ENCODE measurements at places on chromosomes 2 and 18.

GRCh38 chr2:84827978-84828575 is 52.8 kb downstream of the TRABD2A start:
- no peak for DNase-seq

DNA sequence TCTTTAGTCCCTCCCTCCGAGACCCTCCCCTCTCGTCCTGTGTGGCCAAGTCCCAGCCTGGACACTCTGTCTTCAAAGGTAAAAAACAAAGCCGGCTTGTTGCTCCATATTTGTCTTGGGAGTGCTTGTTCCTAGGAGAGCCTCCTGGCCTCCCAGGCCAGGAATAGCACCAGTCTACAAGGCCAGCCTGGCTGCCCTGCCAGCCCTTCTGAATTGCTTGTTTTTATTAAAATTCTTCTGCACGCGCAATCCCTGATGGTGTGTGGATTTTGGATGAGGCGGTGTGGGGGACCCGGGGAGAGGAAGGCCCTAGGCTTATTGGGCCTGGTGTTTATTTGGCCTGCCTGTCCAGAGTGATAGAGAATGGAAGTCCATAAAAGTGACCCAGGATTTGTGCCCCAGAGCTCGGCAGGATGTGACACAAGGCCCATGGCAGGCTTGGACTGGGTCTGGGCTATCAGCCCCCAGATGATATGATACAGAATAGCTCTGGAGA is 297.3 kb downstream of the CYP26B1 start:
- DNase-seq = no peak

- no peak for DNase-seq
Measured at GRCh38 chr2:74617122-74617521, 31.0 kb downstream of the M1AP start.

- no peak for DNase-seq
Measured at GRCh38 chr2:66700677-66701066, 265.7 kb downstream of the MEIS1 start.

DNA sequence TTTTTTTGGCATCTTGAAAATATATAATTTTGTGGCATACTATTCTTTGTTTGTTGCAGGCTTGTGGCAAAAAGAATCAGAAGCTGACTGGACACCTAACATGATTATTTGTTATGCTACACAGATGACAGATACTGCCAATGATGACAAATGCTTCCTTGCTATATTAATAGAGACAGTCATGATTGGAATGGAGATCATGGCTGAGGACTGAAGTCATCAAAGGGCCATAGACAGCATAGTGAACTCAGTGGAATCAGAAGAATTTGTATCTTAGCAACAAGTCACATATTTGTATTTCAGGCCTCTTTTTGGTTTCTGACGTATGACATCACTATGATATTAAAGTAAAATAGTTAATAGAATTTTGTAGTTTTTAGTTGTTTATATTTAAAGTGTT is 1003.8 kb upstream of the DDX18 start:
- no peak for DNase-seq

GRCh38 chr18:71398531-71398930 is 1109.7 kb downstream of the SOCS6 start:
- DNase-seq = no peak

GRCh38 chr18:42082415-42083234 is 127.6 kb downstream of the PIK3C3 start:
- DNase-seq = no peak

DNA sequence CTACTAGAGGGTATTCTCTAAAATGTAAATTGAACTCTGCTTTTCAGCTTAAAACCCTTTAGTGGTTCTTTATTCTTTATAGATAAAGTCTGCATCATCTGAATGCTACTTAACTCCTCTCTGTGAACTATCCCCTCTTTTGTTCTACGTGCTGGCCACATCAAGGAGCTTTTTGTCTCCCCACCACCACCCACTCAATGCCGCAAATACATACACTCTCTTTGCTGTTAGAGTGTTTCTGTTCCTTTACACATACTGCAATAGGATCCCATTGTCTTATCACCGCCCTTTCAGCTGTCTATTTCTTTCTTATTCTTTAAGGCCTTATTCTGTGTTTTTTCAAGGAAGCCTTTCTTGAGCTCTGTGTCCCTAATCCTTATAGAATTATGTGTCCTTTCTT is 83.3 kb downstream of the EML4 start:
- DNase-seq = no peak

- DNase-seq = no peak
Measured at GRCh38 chr2:164964700-164965099, 9.4 kb upstream of the SLC38A11 start.

GRCh38 chr2:220811115-220811514 is 761.0 kb downstream of the EPHA4 start:
- no peak for DNase-seq
